Spinal cord (tissue), 10 donors: ENCODE measurements at places on chromosomes 12 and 14. TPM values are rescaled to one million over a fixed set of nuclear protein-coding genes. Genes with fewer than 3 reads are reported as not detected.

GRCh38 chr14:96225745-96226151 is 21.1 kb downstream of the BDKRB2 start:
- H3K36me3 ChIP-seq: no peaks in the 10 kb centered on the region
- no peak overlapping the region for H3K4me3 ChIP-seq
- no peaks in the 10 kb centered on the region for H3K27me3 ChIP-seq
- DNase-seq: no peak
- H3K4me1 ChIP-seq: no peaks in the 10 kb centered on the region

GRCh38 chr14:85519661-85520305 is 10.2 kb upstream of the FLRT2 start:
- H3K27me3 ChIP-seq: no peaks in the 10 kb centered on the region
- no peaks in the 10 kb centered on the region for H3K4me1 ChIP-seq
- no peak overlapping the region for H3K4me3 ChIP-seq
- H3K27ac ChIP-seq: no peak overlapping the region

- H3K4me1 ChIP-seq: no peaks in the 10 kb centered on the region
- no peak overlapping the region for H3K27ac ChIP-seq
- H3K27me3 ChIP-seq: no peaks in the 10 kb centered on the region
- DNase-seq: no peak
- H3K36me3 ChIP-seq: no peaks in the 10 kb centered on the region
- H3K4me3 ChIP-seq: no peak overlapping the region
Observed at GRCh38 chr12:102682366-102683289, 202.3 kb upstream of the IGF1 start.

- DNase-seq: no peak
- H3K27me3 ChIP-seq: no peaks in the 10 kb centered on the region
- no peak overlapping the region for H3K27ac ChIP-seq
- no peak overlapping the region for H3K4me3 ChIP-seq
- H3K36me3 ChIP-seq: no peaks in the 10 kb centered on the region
Observed at GRCh38 chr12:100493396-100494012, 19.8 kb downstream of the NR1H4 start.

GRCh38 chr12:16218934-16219751 is 58.3 kb downstream of the SLC15A5 start:
- H3K27ac ChIP-seq: no peak overlapping the region
- H3K27me3 ChIP-seq: no peaks in the 10 kb centered on the region
- H3K36me3 ChIP-seq: no peaks in the 10 kb centered on the region

DNA sequence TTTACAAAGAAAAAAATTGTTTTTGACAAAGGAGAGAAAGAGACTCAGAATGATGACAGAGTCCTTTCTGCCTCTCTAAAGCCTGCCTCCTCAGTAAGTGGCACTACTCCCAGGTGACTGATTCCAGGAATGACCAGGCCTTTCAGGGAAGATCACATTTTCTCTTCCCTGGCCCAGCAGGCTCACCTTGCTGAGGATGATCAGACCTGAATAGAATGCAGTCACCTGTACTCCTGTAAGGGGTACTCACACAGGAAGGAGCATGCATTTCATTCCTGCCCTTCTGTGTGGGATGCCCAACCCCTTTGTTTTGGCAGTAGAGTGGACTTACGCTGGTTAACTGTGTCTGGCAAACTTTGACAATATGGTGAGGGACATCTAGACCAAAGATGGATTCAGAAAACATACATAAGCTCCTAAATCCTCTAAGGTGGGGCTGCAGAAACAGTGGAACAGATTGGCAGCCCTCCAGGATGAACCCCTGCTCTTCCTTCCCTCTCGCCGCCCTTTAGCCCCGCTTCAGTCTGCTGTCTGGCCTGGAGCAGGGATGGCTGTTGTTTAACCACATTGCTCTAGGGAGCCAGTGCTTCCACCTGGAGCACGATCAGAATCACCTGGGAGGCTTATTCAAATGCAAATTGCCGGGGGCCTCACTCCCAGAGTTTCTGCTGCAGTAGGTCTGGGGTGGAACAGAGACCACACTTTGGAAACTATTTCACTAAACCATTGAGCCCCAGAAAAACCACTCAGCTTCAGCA is 29.8 kb downstream of the ERG28 start:
- DNase-seq: no peak
- H3K4me1 ChIP-seq: no peaks in the 10 kb centered on the region
- H3K27ac ChIP-seq: no peak overlapping the region
- no peaks in the 10 kb centered on the region for H3K36me3 ChIP-seq
- H3K27me3 ChIP-seq: no peaks in the 10 kb centered on the region

DNA sequence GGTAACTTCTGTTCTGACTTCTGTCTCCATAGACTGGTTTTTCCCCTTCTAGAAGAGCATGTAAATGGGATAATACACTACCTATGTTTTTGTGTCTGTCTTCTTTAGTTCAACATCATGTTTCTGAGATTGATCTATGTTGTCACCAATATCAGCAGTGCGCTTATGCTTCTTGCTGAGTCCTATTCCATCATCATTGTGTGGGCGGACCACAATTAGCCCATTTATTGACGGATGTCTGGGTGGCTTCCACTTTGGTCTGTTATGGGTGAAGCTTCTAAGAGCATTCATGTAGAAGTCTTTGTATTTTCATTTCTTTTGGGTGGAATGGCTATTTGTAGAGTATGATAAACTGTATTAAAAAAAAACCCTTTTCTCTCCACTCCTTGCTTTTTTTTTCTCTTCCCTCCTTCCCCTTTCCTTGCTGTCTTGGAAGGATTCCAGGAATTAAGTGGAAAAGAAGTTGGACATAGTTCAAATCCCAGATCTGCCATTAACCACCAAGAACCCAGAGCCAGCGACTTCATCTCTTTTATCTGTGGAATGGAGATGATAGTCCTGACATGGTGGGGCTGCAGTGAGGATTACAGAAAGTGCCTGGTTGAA is 7.0 kb upstream of the SERPINA1 start:
- H3K36me3 ChIP-seq: no peaks in the 10 kb centered on the region
- H3K27ac ChIP-seq: no peak overlapping the region
- H3K4me3 ChIP-seq: no peak overlapping the region
- peaks cover 12% of the 10 kb centered on the region for H3K4me1 ChIP-seq

The IFNG-AS1 gene
- 0.22 TPM for total RNA-seq

The ZBTB42 gene
- 0.99 TPM for total RNA-seq

GRCh38 chr12:14408208-14408607 is 42.7 kb downstream of the ATF7IP start:
- H3K4me3 ChIP-seq: no peak overlapping the region
- H3K4me1 ChIP-seq: no peaks in the 10 kb centered on the region
- no peaks in the 10 kb centered on the region for H3K27me3 ChIP-seq
- H3K36me3 ChIP-seq: no peaks in the 10 kb centered on the region
- no peak for DNase-seq

- no peaks in the 10 kb centered on the region for H3K27me3 ChIP-seq
- no peaks in the 10 kb centered on the region for H3K4me1 ChIP-seq
- H3K36me3 ChIP-seq: peaks cover 21% of the 10 kb centered on the region
- DNase-seq: no peak
Observed at GRCh38 chr12:50934371-50934851, 17.9 kb upstream of the HIGD1C start.

GRCh38 chr12:51890511-51891171 is 2.7 kb downstream of the ANKRD33 start:
- no peak overlapping the region for H3K4me3 ChIP-seq
- no peak for DNase-seq
- H3K27me3 ChIP-seq: no peaks in the 10 kb centered on the region

The NRIP2 gene
- 3.4 TPM for total RNA-seq

DNA sequence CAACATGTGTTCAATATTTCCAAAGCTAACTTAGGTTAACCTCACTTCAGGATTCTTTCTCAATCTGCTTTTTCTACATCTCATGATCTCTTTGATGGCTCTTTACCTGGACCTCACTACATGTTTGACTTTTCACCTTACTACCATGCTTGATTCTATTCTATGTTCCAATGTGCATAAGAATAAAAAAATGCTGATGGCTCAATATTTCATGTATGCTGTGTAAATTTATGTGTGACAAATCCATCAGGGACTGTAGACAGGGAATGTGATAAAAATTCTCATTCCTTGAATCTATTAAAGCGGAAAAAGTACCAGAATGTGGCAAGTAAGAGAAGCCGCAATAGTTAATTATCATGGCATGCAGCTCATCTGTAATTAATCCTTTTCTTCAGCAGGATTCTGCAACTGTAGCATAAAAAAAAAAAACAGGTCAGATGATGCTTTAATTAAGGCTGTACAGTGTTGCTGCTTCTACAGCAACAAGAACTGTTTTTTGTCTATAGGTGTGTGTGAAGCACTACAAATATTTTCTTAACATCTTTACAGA is 276.9 kb upstream of the PRKD1 start:
- H3K4me1 ChIP-seq: no peaks in the 10 kb centered on the region
- no peak overlapping the region for H3K4me3 ChIP-seq

DNA sequence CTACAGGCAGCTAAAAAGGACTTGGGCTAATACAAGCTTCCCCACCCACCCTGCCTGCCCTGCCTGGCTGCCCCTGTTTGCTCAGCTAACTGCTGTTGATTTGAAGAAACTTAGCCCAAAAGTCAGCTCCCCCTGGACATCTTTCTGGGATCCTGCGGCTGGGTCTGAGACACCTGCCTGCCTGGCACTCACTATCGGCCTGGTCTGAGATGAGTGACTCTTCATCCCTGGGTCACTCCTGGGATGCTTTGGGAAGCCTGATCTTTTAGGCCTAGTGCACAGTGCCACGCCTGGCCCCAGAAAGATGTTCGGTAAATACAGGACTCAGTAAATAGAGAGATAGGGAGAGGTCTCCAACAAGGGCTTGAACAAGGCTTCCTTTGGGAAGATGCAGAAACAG is 211.3 kb upstream of the DIO3 start:
- no peaks in the 10 kb centered on the region for H3K4me1 ChIP-seq
- no peak overlapping the region for H3K27ac ChIP-seq
- H3K4me3 ChIP-seq: no peak overlapping the region
- H3K36me3 ChIP-seq: no peaks in the 10 kb centered on the region

DNA sequence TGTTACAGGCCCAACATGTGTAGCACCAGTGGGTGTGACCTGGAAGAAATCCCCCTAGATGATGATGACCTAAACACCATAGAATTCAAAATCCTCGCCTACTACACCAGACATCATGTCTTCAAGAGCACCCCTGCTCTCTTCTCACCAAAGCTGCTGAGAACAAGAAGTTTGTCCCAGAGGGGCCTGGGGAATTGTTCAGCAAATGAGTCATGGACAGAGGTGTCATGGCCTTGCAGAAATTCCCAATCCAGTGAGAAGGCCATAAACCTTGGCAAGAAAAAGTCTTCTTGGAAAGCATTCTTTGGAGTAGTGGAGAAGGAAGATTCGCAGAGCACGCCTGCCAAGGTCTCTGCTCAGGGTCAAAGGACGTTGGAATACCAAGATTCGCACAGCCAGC is 8.6 kb downstream of the BCL2L14 start:
- H3K36me3 ChIP-seq: no peaks in the 10 kb centered on the region
- no peak for DNase-seq
- no peaks in the 10 kb centered on the region for H3K27me3 ChIP-seq
- no peak overlapping the region for H3K27ac ChIP-seq
- peaks cover 4% of the 10 kb centered on the region for H3K4me1 ChIP-seq

DNA sequence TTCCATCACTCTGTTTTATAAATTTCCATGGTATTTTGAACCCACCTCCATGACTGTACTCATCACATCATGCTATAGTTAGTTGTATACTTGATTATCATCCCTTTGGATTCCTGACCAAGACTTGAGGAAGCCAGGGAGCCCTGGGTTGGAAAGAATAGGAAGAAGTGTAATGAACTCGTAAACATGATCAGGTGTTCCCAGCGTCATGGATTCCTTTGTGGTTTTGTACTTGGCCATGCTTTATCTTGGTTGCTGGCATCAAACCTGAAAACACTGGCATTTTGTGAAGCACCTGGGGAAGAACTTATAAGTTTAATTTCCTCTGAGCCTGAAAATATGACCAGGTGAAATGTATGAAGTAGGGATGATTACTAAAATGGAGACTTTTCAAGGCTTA is 76.4 kb downstream of the CHST11 start:
- no peak overlapping the region for H3K27ac ChIP-seq
- no peaks in the 10 kb centered on the region for H3K27me3 ChIP-seq
- H3K4me1 ChIP-seq: no peaks in the 10 kb centered on the region

DNA sequence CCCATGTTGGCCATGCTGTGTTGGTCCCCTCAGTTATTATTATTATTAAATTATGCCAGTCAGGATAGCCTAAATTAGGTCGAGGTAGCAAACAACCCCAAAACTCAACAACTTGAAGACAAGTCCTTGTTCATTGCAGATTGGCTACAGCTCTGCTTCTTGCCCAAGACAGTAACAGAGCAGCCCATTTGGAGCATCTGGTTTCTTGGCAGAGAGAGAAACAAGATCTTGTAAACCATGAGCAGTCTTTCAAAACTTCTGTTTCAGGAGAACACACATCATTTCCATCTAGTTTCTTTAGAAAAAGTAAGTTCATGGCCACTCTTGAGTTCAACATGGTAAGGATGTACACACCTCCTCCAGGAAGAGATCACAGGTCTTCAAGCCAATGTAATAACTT is 52.3 kb downstream of the E2F7 start:
- no peak overlapping the region for H3K27ac ChIP-seq
- no peak for DNase-seq
- no peaks in the 10 kb centered on the region for H3K27me3 ChIP-seq
- no peak overlapping the region for H3K4me3 ChIP-seq
- peaks cover 4% of the 10 kb centered on the region for H3K4me1 ChIP-seq
- H3K36me3 ChIP-seq: no peaks in the 10 kb centered on the region

DNA sequence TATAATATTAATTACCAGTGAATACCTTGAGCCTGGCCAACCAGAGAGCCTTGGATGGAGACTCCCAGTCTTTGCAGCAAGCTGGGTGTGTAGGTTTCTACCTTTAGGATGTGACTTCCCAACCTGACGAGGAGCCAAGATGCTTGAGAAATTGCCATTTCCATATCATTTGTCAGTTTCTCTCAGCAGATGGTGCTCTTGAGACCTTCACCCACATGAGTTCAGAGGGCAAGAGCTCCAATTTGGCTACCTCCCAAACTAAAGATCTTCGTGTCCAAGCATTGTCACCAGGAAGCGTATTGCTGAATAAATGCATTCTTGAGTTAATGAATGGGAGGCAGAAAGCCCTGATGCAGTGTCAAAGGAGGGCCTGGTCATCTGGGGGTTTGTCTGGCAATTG is 106.4 kb upstream of the TBX5 start:
- no peak for DNase-seq
- H3K4me1 ChIP-seq: no peaks in the 10 kb centered on the region
- no peak overlapping the region for H3K27ac ChIP-seq
- no peaks in the 10 kb centered on the region for H3K36me3 ChIP-seq
- no peak overlapping the region for H3K4me3 ChIP-seq
- H3K27me3 ChIP-seq: peaks cover 6% of the 10 kb centered on the region

DNA sequence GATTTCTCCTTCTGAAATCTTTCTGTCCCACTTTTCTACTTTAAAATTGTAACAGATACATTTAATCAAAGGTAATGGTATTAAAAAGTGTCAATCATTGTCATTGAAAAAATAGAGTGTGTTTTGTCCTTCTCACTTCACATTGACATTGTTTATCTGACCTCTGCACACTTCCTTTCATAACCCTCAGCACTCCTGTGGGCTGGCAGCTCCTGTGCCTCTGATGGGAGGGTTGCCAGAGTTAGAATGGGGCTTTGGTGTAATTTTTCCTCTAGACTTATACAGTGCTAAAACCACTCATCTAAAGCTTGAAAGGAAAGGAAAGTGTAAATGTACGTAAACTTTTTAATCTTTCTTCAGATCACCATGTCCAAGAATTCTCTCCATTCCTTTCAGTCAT is 23.7 kb downstream of the KCNA1 start:
- no peaks in the 10 kb centered on the region for H3K36me3 ChIP-seq
- no peaks in the 10 kb centered on the region for H3K4me1 ChIP-seq
- H3K4me3 ChIP-seq: no peak overlapping the region
- no peaks in the 10 kb centered on the region for H3K27me3 ChIP-seq
